ENCODE measurements at places on chromosomes 3 and 15. TPM values are rescaled to one million over a fixed set of nuclear protein-coding genes. Genes with fewer than 3 reads are reported as not detected.
A peak's percentile ranks its signal among the peaks of the same experiment; 100 is the strongest.

Gene SHC4
- 0.73 TPM for total RNA-seq

Gene TAGLN3
- total RNA-seq: not detected

Gene ZSCAN29
- total RNA-seq: 33.3 TPM

Gene PAQR5
- total RNA-seq: 16.0 TPM

Gene SYNM
- total RNA-seq: 2.6 TPM

Gene NOX5
- total RNA-seq: not detected

Gene GPR176
- total RNA-seq: 5.6 TPM

Gene BSN
- total RNA-seq: 1.4 TPM

Gene CP
- total RNA-seq: not detected

- DNase-seq: no peak
Measured at GRCh38 chr15:97456521-97457202, 503.8 kb upstream of the ARRDC4 start.

GRCh38 chr15:56128081-56128480 is 115.6 kb downstream of the RFX7 start:
- no peak for DNase-seq

DNA sequence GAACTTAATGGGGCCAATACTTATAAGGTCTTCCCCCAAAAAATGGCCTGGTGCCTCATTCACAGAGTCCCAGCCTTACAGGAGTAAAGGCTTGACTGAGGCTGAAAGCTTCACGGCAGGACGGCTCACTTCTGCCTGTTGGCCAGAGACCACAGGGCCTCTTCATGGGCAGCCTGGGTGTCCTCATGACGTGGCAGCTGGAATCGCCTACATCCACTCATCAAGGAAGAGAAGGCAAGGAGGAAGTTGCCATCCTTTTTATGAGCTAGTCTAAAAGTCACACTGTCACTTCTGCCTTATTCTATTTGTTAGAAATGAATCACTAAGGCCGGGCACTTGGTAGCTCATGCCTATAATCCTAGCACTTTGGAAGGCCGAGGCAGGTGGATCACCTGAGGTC is 89.3 kb upstream of the DGKG start:
- no peak for DNase-seq

DNA sequence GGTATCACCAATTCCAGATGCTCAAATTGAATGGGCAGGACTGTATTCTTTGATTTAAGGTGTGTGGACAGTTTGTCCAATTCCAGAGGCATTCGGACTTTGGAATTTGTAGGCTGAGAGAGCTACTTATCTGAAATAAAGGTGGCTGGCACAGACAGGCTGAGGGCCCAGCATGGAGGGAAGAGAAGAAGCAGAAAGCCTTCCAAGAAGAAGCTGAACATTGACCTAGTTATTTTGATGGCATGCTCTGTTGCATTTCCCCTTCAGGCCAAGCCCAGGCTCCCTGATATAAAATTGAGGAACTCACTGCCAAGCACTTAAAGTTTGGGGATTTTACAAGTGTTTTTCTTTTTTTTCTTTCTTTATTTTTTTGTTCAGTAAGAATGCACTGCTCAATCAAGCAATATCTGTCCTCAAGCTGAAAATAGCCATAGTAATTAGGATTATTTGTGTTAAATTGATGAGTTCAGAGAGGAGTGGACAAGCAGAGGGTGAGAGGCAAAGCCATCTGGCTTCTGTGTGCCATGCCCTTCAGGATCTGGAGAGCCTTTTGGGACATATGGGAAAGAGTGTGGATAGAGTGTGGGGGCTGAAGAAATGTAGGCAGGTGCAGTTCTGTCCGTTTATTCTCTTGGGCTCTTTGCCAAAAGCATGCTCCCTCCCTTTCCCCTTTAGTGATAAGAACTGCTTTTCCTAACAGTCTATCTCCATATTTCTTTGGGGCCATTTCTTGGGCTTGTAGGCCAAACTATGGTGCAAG is 148.9 kb downstream of the OXSM start:
- no peak for DNase-seq

- no peak for DNase-seq
Measured at GRCh38 chr15:70284438-70285214, 186.9 kb upstream of the TLE3 start.

DNA sequence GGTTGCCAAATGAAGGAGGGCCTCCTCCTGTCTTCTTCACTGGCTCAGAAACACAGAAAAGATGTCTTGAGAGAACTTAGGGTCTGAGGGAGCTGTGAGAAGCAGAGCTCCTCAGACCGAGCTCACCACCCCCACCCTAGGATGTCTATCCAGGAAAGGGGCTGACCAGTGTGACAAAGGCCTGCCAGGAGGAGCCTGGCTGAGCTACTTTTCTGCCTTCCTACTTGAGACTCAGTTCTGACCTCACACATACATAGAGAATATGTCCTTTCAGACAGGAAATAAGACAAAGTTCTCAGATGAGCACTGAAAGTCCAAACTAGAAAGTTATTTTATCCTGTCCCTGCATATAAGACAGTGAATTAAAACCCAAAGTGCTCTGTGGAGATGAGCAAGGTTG is 54.5 kb downstream of the KIF9 start:
- no peak for DNase-seq

DNA sequence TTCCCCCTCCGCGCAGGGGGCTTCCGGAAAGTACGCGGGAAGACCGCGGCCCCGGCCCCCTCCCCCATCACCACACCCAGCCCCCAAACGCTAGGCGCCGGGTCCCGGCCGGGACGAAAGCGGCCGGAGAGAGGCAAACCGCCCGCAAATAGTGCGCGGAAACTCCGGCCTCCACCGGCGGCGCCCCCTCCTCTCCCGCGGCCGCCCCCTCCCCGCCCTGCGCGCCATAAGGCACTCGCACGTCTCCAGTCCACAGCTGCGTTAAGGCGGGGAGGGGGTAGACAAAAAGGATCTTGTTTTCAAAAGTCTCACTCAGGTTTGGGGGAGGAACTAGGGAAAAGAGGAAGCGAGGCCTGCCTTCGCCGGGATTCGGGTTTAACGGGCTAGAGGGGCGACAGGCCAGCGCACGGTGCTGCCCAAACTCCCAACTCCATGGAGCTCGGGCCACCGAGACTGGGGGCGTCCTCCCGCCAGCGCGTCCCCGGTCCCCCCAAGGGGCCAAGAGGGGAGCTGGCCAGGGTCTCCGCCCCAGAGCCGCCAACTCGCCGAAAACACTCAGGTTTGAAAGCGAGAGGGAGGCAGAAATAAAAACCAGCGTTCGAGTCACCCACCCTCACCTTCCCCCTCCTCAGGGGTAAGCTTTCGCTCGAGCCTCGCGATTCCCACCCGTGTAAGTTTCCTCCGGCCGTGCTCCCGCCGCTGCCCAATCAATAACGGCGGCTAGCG is 1.8 kb downstream of the ANP32A start:
- DNase-seq: peak; percentile 74

DNA sequence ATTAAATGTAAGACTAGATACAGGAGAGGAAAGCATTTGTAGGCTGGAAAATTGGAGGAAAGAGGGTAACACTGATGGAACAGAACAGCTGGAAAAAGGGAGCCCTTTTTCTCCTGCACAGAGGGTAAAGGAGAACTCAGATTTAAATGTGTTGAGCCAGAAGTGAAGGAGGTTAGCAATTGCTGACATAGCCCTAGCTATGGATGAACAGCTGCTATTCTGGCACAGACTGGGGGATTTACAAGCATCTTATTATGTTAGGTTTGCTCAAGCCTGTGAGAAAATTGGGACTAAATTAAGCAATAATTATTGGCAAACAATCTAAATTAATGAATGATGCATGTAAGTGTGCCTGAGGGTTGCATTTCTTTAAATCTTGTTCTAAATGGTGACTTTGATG is 40.6 kb upstream of the PRR20G start:
- DNase-seq: no peak

DNA sequence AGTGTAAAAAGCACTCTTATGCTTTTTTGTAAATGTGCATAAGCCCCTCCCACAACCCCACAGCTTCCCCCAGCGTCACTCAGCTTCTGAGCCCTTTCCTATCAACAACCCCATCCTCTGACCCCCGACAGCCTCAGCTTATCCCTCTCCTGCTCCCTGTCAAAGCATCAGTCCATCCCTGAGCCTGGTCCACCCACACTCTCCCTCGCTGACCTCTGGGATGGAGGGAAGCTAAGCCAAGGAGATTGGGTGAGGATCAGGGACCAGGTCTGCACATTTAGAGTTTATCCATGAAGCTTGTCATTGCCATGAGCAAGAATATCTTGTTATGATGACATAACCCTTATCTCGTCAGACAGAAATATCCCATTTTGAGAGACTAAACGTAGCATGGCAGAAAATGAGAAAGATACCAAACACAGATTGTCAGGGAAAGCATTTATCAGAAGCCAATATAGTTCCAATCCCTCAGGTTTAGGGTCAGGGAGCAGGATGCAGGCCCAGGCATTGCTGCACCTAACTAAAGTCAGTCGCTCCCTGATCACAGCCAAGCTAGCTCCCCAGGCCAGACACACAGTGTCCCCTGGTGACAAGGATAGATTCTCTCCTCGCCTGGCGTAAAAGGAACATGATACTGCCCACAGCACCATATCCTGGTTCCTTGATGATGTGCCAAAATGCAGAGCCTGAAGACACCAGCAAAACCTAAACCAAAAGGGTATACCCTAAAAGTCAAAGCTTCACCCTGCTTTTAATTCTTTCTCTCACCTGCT is 66.9 kb downstream of the DCLK3 start:
- DNase-seq: peak; percentile 29

DNA sequence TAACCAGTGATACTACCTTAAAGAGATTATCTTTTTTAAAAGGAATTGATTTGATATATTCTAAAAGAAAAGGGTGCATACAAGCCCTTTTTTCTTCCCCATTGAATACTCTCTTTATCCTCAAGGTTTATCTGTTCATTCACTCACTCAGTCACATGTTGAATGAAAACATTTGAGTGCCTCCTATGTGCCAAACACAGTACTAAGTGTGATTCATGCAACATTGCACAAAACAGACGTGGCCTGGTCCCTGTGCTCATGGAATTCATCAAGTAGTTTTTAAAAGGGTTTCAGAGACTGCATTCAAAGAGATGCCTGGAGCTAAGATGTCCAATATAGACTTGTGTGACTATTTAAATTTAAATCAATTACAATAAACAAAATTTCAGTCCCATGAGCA is 462.2 kb upstream of the MDFIC2 start:
- DNase-seq: no peak

- peak; percentile 86 for DNase-seq
Measured at GRCh38 chr15:57217778-57218598, 158.3 kb upstream of the CGNL1 start.

DNA sequence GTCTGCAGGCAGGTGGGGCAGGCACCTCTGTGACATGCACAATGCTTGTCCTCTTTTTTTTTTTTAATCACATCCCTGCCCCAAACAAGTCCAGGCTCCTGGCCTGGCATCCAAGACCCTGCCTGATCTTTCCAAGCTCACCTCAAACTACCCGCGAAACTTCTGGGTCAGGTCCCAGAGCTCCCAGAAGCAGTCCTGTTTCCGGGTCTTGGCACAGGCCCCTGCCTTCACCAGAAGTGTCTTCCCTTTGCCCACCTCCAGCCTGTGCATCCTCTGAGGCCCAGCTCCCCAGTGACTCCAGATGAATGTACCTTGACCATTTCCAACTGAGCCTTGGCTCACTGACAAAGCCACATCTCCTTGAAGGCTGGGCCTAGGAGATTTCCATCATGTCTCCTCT is 23.0 kb downstream of the PLA2G4E start:
- DNase-seq: no peak

Measured in A673 (cell line).